ENCODE measurements at places on chromosomes 3 and 15. TPM values are rescaled to one million over a fixed set of nuclear protein-coding genes. Genes with fewer than 3 reads are reported as not detected.

GRCh38 chr15:58293622-58294550 lies 137.9 kb upstream of the LIPC start:
- no peak for DNase-seq

GRCh38 chr3:19885468-19885867 lies 48.5 kb downstream of the EFHB start:
- DNase-seq: no peak

- DNase-seq: no peak
Observed at GRCh38 chr15:56739964-56740640, 6.8 kb upstream of the ZNF280D start.

GRCh38 chr3:148848410-148848809 lies 16.7 kb upstream of the CPA3 start:
- no peak for DNase-seq

The ALDH1L1 gene
- total RNA-seq: 36.1 TPM

- DNase-seq: no peak
Observed at GRCh38 chr3:140128631-140129030, 193.6 kb downstream of the CLSTN2 start.

GRCh38 chr3:150725548-150725947 lies 21.8 kb upstream of the ERICH6 start:
- no peak for DNase-seq

The GOLGA6D gene
- total RNA-seq: not detected

The TRIM59 gene
- total RNA-seq: not detected

DNA sequence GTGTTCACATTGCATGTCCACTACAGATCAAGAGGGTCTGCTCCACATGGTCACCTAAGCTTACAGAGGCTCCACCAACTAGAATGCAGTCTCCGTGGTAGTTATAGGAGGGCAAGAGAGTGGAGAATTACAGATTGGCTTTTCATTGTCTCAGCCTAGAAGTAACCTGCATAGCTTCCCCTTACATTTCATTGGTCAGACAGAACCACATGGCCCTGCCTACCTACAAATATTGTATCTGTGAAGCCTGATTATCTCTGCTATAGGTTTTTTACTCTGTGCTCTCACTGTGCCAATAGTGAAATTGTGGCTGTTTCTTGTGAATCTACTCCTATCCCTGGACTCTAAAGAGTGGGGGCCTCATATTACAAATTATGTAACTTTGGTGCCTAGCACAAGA lies 2.5 kb upstream of the TLNRD1 start:
- DNase-seq: no peak
